CD14-positive monocyte (primary cell): ENCODE measurements at places on chromosomes 16 and 17.

GRCh38 chr16:19167710-19168370 is at the start of gene SYT17:
Gene SYT17, plus strand, starts transcription at chr16:19168240. Its CDS starts 407 bp downstream, at chr16:19168647.
- DNase-seq, result peak; percentile 79

DNA sequence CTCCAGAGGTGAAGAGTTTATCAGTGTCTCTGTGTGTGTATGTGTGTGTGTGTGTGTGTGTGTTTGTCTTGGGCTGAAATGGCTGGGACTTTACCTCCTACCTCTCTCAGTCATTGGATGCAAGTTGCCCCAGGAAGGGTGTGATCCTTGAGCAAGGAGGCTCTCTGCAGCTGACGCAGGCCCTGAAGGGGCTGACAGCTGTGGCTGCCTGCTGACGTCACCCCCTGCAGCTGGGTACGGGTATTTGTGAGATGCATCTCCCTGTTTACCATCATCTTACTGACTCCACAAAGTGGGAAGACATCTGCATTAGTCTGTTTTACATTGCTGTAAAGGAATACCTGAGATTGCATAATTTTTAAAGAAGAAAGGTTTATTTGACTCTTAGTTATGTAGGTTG is 631.5 kb upstream of the RBFOX1 start:
- no peak for DNase-seq

DNA sequence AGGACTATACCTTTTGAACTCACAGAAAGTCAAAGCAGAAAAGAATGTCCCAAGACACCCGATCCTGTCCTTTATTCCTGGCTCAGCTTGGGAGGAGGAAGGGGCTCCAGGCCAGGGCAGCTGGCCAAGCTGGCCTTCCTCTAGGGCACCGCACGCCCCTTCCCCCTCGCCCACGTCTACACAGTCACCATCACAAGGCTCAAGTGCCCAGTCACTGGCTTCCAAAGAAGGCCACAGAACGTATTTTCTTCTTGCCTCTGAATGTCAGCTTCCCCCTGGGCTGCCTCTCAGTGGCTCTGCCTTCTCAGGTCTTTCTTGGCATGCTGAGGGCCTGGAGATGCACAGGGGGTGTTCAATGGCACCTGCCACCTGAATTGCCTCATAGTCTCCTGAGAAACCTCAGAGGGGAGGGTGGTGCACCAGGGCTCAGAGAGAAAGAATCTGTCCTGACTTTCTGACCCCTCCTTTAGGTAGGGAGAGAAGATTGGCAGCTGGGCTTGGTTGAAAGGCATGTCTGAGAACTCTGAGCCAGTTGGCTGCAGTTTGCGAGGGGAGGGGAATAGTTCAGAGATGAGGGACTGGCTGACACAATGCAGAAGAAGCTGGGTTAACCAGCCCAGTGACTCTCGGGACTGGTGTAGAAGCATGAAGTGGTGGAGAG is 2.1 kb downstream of the DHRS11 start:
- DNase-seq, result no peak

GRCh38 chr16:81066681-81067080 is 10.4 kb downstream of the C16orf46 start:
- no peak for DNase-seq

DNA sequence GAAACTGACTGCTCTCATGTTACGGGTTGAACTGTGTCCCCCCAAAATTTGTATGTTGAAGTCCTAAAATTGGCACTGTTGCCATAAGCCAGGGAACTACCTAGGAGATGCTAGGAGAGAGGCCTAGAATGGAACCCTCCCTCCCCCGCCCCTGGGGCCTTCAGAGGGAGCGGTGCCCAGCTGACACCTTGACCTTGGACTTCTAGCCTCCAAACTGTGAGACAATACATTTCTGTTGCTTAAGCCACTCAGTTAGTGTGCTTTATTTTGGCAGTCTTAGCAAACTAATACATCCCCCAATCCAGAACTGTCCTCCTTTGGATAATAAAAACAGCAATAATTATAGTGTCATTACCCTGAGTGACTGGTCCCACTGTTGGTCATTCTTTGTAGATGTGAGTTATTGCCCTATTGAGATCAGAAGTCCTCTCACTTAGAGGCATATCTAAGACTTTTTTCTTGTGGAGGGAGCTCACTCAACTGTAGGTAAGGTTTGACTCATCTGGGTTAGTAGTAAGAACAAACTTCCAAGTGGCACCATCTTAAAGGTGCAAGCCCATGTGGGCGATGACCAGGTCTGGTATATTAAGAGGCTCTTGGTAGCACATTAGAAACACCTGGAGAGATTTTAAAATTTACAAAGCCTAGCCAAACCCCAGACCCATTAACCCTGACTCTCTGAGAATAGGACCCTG is 93.0 kb upstream of the HLF start:
- no peak for DNase-seq

GRCh38 chr16:85931596-85932402 is 32.8 kb downstream of the IRF8 start:
- DNase-seq, result peak; percentile 61

GRCh38 chr17:35095741-35096140 is 23.9 kb downstream of the RAD51D start:
- no peak for DNase-seq

DNA sequence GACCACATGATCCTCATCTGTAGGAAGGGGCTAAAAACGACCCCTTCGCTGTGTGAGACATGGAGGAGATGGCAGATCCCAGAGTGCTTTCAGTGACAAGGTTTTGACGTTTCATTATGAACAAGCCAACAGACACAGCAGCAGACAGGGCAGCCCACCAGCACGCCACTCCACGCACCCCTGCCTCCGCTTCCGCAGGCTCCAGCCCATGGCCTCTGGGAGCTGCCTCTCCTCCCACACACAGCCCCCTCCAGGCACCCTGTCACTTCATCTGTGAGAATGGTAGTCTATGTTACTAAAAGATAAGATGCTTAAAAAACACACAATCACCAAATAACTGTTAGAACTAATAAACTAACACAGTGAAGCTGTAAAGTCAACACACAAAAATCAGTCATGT is 12.3 kb upstream of the ADCY7 start:
- no peak for DNase-seq
